Cortex of kidney (tissue), 1 donor: ENCODE measurements at places on chromosomes 1 and 21.

DNA sequence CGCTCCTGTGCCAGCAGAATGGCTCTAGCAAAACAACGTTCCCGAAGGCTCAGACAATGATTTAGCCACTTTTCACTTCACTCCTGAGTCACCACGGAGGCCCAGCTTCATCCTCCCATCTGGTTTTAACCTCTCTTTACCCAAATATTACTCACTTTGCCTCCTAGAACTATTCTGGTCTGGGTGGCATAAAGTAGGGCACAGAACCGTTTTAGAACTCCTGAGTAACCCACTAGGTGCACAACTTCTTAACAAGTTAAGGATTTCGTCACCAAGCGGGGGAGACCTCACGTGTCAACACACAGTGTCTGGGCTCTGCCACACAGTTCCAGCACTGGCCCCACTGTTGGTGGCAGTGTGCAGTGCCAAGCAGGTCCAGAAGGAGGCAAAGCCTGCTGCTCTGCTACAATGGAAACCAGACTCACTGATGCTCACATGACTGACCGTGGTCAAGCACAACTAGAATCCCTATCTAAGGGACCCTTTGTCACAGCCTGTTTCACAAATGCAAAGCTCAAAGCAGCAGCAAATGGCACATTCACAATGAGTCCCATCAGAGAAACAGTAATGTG lies 121.7 kb downstream of the SIPA1L2 start:
- no peak for DNase-seq

GRCh38 chr1:160400223-160400645 lies at the start of gene VANGL2:
Gene VANGL2 (plus strand): TSS chr1:160400564. CDS start chr1:160415838, 15,274 bp downstream.
- DNase-seq = no peak

DNA sequence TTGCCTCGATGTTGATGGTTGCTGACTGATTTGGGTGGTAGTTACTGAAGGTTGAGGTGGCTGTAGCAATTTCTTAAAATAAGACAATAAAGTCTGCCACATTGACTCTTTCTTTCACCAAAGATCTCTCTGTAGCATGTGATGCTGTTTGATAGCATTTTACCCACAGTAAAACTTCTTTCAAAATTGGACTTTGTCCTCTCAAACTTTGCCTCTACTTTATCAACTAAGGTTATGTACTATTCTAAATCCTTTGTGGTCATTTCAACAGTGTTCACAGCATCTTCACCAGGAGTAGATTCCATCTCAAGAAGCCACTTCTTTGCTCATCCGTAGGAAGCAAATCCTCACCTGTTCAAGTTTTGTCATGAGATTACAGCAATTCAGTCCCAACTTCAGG lies 93.2 kb downstream of the PHTF1 start:
- no peak for DNase-seq

DNA sequence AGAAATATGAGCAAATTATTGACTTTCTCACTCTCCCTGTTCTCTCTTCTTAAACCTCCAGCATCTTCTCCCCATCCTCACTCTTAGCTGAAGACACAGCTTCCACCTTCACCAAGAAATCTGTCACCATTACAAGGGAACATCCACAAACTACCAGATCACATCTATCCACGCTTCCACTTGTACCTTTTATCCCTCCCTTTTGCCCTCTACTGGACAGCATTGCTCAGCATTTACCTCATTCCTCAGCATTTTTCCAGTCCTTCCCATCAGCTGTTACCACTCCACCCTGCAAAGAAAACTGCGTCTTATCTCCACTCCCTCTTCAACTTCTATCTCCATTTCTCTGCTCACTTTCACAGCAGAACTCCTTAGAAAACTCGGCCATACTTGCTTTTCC lies 42.6 kb downstream of the KCNJ6 start:
- DNase-seq = no peak

GRCh38 chr1:29845910-29846309 lies 609.6 kb downstream of the PTPRU start:
- no peak for DNase-seq

DNA sequence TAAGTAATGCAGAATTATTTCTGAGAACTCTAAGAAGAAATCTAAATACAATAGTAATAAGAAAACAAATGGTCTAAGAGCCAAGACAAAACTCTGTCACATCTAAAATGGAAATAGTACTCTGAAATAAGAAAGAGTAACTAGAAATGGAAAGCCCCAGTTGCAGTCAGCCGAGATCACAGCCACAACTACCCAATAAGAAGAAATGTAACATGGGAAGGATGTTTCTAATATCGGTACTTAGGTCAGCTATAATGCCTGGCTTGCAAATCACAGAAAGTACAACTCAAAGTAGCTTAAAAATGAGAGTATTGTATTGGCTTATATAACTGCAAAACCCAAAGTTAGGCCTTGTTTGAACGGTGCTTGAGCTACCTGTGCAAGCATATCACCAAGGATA lies 58.6 kb upstream of the USP25 start:
- DNase-seq = no peak

- DNase-seq = no peak
These were observed 52.8 kb upstream of the ACTRT2 start for GRCh38 chr1:2968471-2968881.

- DNase-seq = no peak
These were observed 68.0 kb downstream of the PLPP3 start for GRCh38 chr1:56511364-56511763.

DNA sequence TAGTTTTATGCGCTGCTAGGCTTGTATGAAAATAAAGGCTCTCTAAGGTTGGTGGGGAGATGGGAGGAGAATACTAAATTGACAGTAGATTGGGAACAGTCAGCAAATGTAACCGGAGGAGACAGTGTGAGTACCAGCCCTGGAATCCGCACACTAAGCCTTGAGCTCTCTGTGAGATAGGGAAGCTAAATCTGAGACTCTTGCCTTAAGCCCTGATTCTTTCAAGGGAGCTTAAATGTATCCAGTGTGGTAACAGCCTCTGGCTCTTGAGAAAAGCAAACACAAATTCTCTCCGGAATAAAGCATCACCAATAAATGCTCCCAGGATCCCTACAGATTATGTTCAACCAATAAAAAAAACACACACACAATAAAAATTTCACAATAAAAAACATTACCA lies 33.0 kb upstream of the PDPN start:
- no peak for DNase-seq

DNA sequence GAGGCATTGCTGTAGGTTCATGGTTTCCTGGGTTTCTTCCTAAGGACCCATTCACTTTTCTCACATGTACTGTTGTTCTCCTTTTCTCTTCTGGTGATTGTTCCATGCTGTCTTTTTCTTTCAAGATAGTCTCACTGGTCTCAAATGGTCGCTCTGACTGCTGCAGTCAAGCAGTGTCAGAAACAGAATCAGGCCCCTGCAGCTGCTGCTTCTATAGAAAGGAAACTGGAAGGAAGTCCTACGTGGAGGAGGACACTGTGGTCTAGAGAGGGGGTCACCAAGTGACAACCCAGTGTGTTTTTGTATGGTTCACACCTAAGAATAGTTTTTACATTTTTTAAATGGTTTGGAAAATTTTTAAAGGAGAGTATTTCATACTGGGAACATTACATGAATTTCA lies 2.4 kb downstream of the NECAP2 start:
- no peak for DNase-seq

DNA sequence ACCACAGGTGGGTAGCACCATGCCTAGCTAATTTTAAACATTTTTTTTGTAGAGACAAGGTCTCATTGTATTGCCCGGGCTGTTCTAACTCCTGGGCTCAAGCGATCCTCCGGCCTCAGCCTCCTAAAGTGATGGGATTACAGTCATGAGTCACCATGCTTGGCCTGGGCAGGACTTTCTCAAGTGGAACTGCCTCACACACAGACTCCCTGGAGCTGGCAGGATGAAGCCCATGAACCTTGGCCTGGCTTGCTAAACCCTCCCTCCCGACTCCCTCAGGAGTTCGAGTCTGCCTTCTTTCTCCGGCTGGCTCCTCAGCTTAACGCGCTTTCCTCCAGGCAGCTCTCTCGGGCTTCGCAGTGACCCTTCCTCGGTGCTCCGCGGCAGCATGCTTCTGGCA lies 7.7 kb upstream of the ECE1 start:
- DNase-seq = no peak

GRCh38 chr1:96515430-96515829 lies 206.2 kb upstream of the PTBP2 start:
- DNase-seq = no peak

DNA sequence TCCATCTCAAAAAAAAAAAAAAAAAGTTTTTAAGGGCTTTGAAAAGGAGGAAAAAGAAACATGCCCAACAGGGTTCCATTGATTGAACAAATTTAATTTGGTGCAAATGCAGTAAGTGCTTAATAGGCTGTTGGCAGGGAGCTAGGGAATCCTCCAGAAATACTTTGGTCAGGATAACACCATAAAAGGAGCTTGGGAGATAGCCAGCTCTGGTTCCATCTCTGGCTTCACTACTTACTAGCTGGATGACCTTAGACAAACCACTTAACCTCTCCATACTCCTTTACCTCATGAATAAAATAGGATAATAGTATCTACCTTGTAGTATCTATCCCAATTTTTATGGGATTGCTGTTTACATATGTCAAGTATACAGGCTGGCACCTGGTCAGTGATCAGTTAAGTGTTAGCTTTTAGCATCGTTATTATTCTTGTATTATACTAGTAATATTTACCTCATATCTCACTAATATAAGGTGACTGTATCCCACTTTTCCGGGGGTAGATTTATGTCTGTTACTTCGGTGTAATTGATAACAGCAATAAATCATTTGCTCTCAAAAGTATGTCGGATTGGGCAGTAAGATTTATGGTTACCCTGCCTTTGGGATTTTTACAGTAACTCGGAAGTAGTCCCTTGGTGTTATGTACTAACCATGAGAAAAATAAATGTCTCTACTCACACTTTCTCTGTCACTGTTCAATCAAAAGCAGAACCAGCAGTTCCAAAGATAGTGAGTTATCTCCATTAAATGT lies 36.4 kb downstream of the BTG3 start:
- no peak for DNase-seq

- DNase-seq = no peak
These were observed 144.0 kb downstream of the KIF26B start for GRCh38 chr1:245298781-245299180.

GRCh38 chr1:184031409-184032107 lies 6.0 kb downstream of the COLGALT2 start:
- no peak for DNase-seq

DNA sequence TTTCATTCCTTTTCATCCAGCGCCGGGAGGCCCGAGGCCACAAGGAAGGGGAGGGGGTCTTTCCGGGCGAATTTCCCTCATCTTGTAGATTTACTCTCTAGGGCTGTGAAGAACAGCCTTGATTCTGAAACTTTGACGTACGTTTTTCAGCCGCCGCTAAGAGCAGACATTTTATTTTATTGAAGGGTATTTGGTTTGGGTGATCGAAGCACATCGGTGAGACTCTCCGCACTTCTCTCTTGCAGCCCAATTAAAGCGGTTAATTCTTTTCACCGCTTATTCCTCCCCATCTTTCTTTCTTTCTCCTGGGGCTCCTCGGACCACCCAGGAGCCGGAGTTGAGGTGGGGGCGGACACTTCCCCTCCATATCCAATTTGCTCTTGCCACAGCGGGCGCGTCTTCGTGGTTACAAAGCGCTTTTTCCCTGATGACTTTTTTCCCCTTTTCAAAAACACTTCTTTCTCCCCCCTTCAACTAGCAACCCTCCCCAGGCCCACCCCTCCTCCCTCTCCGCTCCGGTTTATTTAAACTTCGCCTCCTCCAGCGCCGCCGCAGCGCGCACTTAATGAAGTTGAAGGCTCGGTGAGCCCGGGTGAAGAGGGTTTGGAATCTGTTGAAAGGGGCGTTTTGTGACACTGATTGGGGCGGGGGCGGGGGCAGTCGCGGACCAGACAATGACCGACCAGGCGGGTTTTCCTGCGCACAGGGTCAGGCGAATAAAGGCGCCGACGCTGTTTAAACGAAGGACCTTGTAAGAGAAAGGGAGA lies 5.9 kb downstream of the FOXD2 start:
- no peak for DNase-seq

DNA sequence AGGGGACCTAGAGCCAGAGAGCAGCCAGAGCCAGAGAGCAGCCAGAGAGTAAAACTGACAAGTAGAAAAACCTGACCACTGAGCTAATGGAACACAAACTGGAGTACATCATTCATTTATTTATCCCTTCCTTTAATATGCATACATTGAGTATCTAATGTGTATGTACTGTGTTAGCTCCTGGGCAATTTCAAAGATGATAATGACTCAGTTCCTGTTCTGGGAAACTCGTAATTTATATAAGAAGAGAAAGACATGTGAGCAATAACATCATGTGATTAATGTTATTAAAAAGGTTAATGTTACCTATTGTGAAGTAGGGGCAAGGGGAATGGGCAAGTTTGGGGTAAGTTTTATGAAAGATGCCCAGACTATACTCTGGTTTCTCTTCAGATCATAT lies 199.9 kb downstream of the TNR start:
- DNase-seq = no peak
